Upper lobe of left lung (tissue), 6 donors: ENCODE measurements at places on chromosomes 12 and 14. TPM values are rescaled to one million over a fixed set of nuclear protein-coding genes. Genes with fewer than 3 reads are reported as not detected.

PLBD1 gene
- 19.9 TPM for total RNA-seq

SMCO2 gene
- not detected for total RNA-seq

GATC gene
- total RNA-seq = 23.0 TPM

PLA2G1B gene
- 10.5 TPM for total RNA-seq

KRT4 gene
- total RNA-seq = 36.1 TPM

KANSL2 gene
- 13.2 TPM for total RNA-seq

GPR162 gene
- 13.3 TPM for total RNA-seq

FSCB gene
- total RNA-seq = not detected

TRAFD1 gene
- 51.2 TPM for total RNA-seq

GDF3 gene
- not detected for total RNA-seq

TAS2R20 gene
- 5.2 TPM for total RNA-seq

SDR9C7 gene
- not detected for total RNA-seq

KERA gene
- not detected for total RNA-seq

RNU4-1 gene
- 4,461 TPM for total RNA-seq

GRCh38 chr14:76250302-76250701, 98.6 kb downstream of the GPATCH2L start:
- DNase-seq = no peak

DNA sequence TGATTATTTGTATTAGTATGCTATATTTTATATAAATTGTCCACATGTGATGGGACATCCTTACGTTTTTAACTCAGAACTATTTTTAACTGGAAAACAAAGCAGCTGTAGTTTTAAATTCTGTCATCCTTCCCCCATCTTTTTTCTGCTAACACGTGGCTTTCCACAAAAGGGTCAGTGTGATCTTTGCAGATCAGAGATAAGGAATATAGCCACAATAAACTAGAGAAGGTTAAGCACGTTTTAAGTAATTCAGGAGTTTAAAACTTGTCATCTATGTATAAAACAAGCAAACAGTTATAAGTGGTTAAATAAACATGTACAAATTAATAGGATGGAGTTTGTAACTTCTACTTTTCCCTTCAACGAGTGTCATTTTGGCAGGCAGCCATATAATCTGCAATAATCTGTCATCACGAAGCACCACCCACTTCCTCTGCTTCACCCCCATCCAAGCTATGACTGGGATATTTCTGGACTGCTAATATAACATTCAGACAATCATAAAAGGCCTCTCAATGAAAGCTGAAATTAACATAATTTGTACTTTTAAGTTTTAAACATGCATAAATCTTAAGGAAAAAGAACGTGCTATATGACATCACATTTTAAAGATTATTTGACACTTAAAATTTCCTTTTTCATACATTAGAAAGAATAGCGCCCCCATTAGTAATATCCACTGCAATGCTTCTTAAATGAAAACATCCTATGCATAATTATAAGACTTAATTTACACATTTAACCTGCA, 15.3 kb downstream of the TAOK3 start:
- no peak for DNase-seq

DNA sequence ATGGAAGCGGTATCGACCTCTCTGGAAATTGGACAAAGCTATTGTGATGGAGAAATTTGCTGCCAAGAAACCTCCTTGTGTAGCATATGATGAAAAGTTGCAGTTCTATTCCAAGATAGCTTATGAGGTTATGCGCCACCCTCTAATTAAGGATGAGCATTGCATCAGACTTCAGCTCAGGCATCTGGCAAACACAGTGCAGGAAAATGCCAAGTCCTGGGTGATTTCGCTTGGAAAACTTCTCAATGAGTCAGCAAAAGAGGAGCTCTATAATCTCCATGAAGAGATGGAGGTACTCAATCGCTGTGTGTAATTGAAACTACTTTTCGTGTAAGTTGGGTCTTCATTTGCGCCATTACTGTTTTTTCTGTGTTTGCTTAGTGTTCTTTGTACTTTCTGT, 51.2 kb downstream of the DNAH10 start:
- no peak for DNase-seq

DNA sequence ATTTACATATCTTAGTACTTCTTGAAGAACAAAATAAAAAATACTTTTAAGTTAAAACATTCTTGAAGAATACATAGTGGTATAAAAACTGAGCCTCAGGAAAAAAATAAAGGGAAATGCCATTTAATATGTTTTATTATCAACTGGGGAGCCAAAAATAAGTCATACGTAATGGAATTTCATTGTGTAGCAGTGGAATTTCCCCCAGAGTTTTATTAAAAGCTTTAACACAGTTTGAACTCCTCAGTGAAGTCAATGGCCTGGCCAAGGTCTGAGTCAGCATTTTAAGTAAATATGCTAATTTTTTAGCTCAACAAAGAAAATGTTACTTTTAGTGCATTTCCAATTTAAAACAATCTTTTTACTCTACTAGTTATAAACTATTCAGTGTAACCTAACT, 350.1 kb upstream of the ATP2B1 start:
- no peak for DNase-seq

- peak; percentile 72 for DNase-seq
These were observed 3.6 kb downstream of the TNFAIP2 start for GRCh38 chr14:103126873-103127304.

GRCh38 chr14:62071039-62071438, 308.8 kb downstream of the SNAPC1 start:
- DNase-seq = no peak

GRCh38 chr12:122867691-122868461, 28.0 kb downstream of the VPS37B start:
- no peak for DNase-seq

GRCh38 chr12:95820096-95820703, 29.6 kb upstream of the NTN4 start:
- DNase-seq = no peak

DNA sequence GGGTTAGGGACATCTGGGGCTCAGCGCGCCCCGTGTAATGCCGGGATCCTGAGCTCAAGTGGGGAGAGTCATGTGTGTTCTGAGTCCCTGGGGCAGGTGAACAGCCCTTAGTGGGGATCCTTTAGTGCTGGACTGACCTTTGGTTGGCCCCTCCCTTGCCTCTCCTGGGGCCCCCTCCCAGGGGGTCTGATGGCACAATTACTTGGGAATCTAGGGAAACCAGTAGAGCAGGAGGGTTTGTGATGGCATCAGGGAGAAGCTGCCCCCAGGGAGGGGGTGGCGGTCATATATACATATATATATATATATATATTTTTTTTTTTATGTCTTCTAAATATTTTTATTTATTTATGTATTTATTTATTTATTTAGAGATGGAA, at the start of gene MORN3:
MORN3 (minus strand) TSS at position 134 of the 380 bp plus-strand sequence. CDS start 171 bp downstream, outside the sequence.
- no peak for DNase-seq

- no peak for DNase-seq
These were observed 63.4 kb upstream of the KITLG start for GRCh38 chr12:88643685-88644084.

DNA sequence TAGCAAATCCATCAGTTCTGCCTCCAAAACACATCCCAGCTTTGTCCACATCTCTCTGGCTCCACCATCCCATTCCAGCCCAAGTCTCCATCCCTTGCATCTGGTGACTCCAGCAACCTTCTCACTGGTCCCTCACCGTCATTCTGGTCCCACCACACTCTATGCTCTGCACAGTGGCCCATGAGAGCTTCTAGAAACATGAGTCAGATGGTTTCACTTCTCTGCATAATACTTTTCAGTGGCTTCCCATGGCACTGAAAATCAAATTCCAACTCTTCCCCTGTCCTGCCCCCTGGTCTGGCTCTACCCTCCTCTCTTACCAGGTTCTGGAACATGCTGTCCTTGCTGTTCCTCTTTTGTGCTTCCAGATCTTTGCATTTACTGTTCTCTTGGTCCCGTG, 17.2 kb upstream of the C12orf76 start:
- DNase-seq = no peak

DNA sequence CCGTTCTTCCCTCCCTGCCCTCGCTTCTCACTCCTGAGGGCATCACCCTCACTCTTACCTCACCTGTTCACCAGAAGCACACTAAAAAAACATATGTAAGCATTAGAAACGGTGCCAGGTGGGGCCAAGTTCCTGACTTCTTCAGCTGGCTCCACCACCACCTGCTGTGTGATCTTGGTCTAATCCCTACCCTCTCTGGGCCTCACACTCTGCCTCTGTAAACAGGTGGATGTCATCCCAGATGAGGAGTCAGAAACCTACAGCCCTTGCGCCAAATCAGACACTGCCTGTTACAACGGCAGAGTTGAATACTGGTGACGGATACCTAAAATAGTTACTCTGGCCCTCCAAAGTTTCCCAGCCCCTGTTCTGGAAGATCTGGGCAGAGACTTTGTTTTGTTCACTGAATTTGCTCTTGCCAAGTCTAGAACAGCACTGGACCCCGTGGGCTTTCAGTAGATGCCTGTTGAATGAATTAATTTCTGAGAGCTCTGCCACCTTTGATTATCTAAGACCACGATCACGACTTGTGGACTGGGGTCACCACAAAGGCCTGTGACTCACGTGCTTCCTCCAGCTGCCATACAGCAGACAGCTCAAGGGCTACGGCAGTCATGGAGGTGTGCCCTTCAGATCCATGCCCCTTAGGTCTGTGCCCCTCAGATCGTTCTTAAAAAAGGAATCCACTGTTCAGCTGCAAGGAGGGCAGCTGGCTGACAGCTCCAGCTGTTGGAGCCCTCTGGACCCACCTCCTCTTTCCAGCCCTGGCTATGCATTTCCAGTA, 71.9 kb downstream of the GSC start:
- no peak for DNase-seq

- peak; percentile 9 for DNase-seq
These were observed 6.2 kb downstream of the C1QL4 start for GRCh38 chr12:49330631-49331379.

GRCh38 chr12:31527083-31527482, 63.9 kb downstream of the DENND5B start:
- DNase-seq = no peak

DNA sequence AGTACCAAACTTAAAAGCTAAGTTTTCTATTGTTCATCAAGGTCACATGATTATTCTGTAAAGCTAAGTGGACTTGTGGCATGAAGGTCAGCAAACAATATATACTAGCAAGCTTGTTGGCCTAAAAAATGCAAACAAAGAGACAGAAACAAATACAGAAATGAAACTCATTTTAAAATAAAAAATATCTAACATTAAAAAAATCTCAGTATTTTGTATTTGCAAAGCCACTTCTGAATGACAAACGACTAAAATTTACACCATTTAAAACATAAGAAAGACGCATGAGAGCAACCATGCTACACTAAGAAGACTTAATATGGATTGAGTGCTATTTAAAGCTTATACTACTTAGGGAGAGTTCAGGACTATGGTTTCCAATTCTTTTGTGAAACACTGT, 72.8 kb upstream of the BBS10 start:
- no peak for DNase-seq

GRCh38 chr14:93830753-93831461, 42.6 kb upstream of the PRIMA1 start:
- no peak for DNase-seq

DNA sequence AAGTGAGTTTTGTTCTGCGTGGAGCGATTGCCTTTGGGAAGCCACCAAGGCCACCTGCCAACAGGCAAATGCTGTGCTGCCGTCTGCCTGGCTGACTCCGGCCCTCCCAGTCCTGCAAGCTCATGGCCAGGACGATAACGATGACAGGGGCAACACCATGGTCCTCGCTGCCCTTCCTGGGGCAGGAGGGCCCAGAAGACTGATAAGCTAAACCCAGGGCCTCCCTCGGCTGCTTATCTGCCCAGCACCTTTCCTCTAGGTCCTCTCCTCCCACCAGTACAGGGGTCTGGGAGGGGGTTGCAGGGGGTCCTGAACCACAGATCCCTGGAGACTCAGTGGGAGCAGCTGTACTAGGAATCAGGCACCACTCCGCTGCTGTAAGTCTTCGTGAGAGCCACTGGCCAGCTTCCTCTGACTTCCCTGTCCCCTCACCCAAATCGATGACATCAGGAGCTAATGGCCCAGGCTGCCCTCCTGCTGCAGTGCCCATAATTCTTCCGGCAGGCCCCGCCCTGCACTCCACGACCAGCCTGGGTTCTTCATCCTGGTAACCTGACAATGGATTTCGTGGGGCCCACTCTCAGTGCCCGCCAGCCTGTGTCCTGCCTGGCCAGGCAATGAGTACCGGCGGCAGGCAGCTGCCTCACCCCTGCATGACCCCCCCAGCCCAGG, 5.1 kb downstream of the ANKRD9 start:
- no peak for DNase-seq

- no peak for DNase-seq
These were observed 357.4 kb downstream of the TMEM117 start for GRCh38 chr12:44193281-44193680.

- no peak for DNase-seq
These were observed 101.2 kb upstream of the SLC16A7 start for GRCh38 chr12:59494617-59495016.

DNA sequence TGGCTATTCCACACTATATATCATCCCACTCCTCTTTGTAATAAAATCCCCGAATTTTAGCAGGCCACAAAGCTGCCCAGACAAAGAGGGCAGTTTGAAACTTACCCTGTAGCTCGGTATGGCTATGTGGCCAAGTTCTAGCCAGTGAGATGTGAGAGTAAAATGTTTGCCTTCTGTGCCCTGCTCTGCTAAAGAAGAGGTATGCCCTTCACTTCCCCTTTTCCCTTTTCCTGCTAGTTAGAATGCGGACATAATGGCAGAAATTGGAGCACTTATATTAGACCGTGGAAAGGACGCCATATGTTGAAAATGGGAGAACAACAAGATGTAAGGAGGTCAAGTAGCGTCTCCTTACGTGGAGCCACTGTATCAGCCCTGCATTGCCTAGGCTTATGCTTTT, 11.5 kb upstream of the CCDC91 start:
- DNase-seq = no peak

DNA sequence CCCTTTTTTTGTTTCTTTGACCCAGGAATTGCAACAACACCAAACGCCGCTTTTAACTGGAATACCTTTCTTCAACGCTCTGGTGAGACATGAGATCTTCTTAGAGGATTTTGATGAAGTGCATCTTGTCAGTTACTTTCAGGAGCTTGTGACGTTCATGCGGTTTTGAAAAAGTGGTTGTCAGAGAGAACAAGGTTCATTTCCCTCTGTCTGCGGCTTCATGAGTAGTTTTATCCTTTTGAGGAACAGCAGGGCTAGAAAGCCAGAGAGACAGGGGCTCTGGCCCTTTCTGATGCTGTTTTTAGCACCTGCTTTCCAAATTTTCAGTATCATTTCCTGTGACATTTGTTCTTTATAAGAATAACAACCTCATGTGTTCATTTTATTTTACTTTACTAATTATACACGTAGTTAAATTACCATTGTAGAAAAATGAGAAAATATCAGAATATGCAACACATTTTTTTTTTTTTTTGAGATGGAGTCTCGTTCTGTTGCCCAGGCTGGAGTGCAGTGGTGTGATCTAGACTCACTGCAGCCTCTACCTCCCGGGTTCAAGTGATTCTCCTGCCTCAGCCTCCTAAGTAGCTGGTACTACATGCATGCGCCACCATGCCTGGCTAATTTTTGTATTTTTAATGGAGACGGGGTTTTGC, 61.8 kb downstream of the GLT1D1 start:
- DNase-seq = no peak

GRCh38 chr12:2797721-2798418, 3.1 kb downstream of the FKBP4 start:
- DNase-seq = no peak

- no peak for DNase-seq
These were observed 80.6 kb upstream of the DBX2 start for GRCh38 chr12:45131506-45131905.
